Glomerular endothelial cell (primary cell): ENCODE measurements at places on chromosomes 7 and 10. TPM values are rescaled to one million over a fixed set of nuclear protein-coding genes. Genes with fewer than 3 reads are reported as not detected.
A peak's percentile ranks its signal among the peaks of the same experiment; 100 is the strongest.

DNA sequence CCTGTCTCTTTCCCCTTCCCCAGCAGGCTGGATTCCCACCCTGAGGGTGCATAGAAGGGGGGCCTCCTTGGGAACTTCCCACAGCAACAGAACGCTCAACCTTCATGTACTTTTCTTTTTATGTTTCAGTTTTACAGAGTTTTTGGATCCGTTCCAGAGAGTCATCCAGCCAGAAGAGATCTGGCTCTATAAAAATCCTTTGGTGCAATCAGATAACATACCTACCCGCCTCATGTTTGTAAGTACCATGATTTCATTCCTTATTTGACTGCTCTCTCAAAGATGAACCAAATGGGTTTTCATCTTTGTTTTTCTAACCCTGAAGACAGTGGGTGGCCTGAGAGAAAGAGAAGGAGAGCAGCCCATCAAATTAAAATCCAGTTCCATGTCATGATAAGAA is 46.7 kb downstream of the PLPP4 start:
- no peak for DNase-seq

- no peak for DNase-seq
These were observed 18.9 kb upstream of the SEPTIN7 start for GRCh38 chr7:35781767-35782515.

DNA sequence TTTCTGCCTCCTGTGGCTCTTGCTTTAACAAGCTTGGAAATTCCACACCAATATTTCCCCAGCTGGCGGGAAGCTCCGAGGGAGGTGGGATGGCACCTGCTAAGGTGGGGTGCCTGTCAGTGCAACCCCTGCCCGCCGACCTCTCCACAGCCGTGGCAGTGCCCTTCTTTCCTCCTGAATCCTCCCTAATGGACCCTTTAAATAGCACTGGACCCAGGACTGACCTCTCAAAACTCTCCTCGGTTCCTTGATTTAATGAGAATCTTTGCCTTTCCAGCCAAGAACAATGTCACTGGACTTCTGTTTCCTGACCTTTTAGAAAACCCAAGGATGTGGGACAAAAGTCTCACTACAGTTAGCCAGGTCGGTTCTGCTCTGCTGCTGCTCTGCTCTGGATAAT is 63.2 kb upstream of the EXOC6 start:
- DNase-seq = no peak

ZDHHC6 gene
- total RNA-seq = 23.1 and 26.7 TPM in 2 replicates

DNA sequence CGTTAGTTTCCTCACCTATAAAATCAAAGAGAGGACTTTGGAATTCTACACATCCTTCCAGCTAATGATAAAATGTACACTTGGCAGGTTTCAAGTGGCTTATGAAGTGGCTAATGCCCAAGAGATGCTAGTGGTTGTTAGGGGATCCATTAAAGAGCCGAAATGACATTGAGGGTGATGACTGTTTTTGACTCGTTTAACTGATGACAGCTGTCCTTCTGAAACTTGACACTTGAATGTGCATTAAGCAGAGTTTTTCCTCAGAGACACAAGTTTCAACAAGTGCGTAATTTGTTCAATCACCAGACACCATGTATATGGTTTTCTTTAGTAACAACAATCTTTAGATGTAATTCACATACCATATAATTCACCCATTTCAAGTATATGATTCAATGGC is 1.6 kb upstream of the PRF1 start:
- DNase-seq = no peak

DNA sequence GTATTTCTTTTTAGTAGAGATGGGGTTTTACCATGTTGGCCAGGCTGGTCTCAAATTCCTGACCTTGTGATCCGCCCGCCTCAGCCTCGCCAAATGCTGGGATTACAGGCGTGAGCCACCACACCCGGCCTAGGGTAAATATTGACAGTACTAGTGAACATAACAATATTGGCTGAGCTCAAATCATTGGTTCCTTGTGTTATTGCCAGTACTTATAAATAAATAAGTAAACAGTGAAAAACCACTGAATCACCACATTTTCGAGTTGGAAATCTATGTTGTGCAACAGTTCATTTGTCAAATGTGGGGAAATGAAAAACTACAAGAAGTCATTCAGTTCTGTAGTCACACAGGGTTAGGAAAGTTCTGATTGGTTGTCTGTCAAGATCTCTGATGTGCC is 15.8 kb downstream of the RPP30 start:
- DNase-seq = no peak

ZNF679 gene
- total RNA-seq = not detected in 2 replicates

DNA sequence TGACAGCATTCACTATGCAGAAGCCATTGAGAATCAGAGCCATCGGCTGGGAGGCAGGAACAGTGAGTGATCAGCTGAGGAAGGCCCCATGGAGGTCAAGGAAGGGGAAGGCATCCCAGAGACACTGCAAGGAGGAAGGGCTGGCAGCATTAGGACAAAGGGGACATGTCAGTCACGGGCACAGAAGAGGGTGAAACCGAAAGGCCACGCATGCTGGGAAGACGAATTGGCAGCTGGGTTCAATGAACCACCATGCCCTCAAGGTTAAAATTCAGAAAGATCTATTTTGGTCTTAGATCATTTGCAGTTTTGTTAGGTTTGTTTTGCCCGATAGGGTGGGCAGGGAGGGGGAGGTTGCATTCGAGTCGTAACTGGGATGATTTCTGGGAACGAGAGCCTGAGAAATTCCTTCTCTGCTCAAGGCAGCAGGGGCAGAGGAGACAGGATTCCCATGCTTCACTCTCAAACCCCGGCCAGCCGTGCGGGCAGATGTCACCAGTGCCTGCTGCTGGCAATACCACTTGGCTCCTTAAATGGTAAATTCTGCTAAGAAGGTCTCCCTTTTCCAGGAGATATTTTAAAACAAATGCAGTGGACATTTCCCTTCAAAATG is 57.7 kb downstream of the ASB13 start:
- DNase-seq = no peak

GRCh38 chr7:70000737-70001348 is 402.6 kb downstream of the AUTS2 start:
- DNase-seq = no peak

WDR91 gene
- 3.6 and 9.1 TPM in 2 replicates for total RNA-seq

DNA sequence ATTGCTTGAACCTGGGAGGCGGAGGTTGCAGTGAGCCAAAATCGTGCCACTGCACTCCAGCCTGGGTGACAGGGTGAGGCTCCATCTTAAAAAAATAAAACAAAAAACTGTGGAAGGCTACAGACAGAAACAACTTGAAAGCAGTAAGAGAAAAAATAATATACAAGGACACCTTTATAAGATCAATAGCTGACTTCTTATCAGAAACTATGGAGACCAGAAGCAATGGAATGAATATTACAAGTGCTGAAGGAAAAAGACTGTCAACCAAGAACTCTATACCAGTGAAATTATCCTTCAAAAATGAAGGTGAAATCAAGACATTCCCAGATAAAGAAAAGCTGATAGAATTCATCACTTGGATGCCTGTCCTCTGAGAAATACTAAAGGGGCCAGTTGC is 49.0 kb downstream of the RBAK start:
- DNase-seq = no peak

DNA sequence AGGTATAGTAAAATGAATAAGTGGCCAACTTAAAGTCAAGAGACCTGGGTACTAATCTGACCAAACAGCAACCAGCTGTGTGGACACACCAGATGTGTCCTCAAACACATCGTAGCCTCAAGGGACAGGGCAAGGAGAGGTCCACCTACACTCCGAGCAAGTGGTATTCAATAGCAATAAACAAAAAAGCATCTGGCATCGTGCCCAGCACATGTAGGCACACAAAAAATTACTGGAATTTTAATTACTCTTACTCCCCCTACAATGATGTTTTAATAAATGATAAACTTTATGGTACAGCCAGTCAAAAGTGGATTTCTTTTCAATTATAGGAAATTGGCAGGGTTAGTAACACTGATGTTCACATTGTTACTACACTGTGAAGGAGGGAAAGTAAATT is 3.5 kb upstream of the RGS10 start:
- no peak for DNase-seq

ANKRD16 gene
- 5.9 and 13.9 TPM in 2 replicates for total RNA-seq

DNA sequence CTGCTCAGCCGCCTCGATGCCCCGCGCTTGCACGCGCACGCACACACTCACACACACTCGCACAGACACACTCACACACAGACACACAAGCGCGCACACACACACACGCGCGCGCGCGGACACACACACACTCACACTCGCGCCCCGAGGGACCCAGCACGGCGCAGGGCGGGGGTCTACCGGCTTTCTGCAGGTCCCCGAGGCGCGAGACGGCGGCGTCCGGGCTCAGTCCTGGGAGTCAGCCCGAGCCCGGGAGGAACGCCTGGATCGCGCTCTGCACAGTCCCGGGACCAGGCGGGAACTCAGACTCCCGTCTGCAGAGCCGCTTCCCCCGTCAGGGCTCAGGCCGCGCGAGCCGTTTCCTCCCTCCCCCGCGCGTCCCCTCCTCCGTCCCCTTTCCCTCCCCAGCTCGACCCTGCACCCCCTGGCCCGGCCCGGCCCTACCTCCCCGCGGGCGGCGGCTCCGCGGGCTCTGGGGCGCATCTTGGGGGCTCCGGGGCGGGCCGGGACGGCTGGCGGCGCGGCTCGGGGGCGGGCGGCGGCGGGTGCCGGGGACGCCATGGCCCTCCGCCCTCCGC is 464 bp downstream of the DENND2A start:
- no peak for DNase-seq

DNA sequence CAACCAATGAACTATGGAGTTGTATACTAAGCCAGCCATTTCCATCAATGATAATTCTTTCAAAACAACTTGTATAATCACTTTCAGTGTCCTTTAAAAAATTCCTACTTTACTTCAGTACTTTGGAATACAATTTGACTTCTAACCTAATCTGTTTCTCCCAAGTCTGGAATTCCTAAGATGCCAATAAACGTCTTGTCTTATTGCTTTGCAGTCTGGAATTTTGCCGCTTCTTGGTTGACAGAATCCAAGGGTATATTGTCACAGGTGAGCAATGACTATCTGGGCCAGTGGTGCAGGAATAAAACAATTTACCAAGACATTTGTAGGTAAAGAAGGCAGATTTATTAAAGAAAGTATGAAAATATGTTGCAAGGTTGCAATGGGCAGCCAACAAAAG is 21.8 kb downstream of the RP9 start:
- DNase-seq = no peak

GRCh38 chr10:31836569-31837406 is 91.8 kb downstream of the ARHGAP12 start:
- peak; percentile 9 for DNase-seq

- DNase-seq = no peak
These were observed 37.6 kb downstream of the CYP2C8 start for GRCh38 chr10:95031656-95032055.

GRCh38 chr7:99579956-99580777 is 17.9 kb upstream of the TMEM225B start:
- DNase-seq = no peak

GRCh38 chr7:20409961-20410360 is 79.3 kb downstream of the ITGB8 start:
- no peak for DNase-seq

GRCh38 chr10:27719052-27719451 is 26.6 kb downstream of the MKX start:
- no peak for DNase-seq

ARID5B gene
- 9.5 and 9.9 TPM in 2 replicates for total RNA-seq

DNA sequence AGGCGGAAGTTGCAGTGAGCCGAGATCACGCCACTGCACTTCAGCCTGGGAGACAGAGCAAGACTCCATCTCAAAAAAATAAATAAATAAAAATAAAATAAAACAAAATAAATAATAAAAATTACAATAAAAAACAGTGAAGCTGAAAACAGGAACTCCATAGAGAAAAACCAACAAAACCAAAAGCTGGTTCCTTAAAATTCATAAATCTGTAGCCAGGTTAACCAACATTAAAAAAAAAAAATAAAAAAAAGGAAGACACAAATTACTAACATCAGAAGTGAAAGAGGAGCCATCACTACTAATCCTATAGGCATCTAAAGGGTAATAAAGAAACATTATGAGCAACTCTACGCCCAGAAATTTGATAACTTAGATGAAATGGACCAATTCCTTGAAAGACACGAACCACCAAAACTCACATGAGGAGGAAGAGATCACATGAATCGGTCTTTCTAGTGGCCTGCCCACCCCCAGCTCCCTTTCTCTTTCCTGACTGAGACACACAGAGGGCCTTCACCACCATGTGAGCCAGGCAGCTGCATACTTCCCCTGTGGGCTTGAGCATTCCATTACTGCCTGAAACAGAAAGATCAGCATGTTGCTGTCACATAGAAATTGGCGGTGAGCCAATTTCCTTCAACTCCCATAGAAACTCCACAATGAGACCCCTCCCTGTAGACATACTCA is 208.7 kb downstream of the MAD1L1 start:
- DNase-seq = no peak

DNA sequence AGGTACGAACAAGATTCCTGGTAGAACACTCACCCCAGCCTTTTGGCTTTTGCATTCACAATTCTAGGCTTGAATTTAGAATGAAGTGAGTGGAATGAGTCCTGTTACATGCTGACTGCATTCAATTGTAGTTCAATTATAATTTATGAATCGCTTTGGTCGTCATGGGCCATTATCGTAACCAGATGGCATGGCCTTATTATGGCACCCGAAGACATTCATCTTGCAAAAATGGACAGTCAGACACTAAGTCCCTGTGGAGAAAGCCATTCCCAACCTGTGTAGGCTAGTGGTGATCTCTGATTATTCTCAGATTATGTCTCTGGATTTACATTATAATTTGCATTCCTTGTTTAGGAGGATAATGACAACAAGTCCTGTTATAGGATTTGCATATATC is 292.4 kb upstream of the NPSR1 start:
- no peak for DNase-seq

AEBP1 gene
- 12.1 and 40.8 TPM in 2 replicates for total RNA-seq

DNA sequence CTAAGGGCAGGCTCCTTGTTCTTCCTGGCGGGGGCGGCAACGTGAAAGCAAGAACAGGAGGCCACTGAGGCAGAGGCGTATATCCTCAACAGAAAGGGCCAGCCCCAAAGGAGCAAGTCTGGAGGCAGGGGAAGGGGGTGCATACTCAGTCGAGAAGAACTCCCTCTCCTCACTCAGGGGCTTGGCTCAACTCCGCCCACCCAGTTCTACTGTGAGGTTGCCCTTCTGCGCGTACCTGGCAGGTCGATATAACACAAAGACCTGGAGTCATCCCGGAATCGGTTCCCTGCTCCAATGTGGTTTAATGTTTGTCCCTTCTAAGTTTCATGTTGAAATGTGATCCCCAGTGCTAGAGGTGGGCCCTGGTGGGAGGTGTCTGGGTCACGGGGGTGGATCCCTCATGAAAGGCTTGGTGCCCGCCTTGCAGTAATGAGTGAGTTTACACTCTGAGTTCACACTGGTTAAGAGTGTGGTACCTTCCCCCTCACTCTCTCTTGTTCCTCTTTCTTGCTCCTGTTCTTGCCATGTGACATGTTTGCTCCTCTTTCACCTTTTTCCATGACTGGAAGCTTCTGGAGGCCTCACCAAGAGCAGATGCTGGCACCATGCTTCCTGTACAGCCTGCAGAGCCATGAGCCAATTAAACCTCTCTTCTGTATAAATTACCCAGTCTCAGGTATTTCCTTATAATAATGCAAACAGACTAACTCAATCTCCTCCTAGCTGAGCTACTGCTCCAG is 32.6 kb downstream of the GSDME start:
- no peak for DNase-seq

DNA sequence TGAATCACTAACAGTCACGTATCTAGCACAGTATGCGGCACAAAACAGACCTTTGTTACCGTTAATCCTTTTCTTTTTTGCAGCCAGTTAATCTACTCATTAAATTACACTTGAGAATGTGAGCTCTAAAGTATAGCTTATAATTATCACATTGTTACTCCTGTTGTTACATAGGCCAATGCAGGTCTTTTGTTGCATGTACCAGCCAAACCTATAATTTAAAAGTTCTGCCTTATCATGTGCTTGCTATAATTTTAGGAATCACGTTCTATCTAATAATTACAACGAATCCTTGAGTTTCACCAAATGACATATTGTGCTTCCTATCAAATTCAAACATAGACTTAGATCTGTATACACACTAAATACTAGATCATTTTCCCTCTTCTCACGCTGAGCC is 245.1 kb downstream of the DGKI start:
- DNase-seq = no peak
